NCI-H446 (cell line): ENCODE measurements at places on chromosomes 1 and 21.

DNA sequence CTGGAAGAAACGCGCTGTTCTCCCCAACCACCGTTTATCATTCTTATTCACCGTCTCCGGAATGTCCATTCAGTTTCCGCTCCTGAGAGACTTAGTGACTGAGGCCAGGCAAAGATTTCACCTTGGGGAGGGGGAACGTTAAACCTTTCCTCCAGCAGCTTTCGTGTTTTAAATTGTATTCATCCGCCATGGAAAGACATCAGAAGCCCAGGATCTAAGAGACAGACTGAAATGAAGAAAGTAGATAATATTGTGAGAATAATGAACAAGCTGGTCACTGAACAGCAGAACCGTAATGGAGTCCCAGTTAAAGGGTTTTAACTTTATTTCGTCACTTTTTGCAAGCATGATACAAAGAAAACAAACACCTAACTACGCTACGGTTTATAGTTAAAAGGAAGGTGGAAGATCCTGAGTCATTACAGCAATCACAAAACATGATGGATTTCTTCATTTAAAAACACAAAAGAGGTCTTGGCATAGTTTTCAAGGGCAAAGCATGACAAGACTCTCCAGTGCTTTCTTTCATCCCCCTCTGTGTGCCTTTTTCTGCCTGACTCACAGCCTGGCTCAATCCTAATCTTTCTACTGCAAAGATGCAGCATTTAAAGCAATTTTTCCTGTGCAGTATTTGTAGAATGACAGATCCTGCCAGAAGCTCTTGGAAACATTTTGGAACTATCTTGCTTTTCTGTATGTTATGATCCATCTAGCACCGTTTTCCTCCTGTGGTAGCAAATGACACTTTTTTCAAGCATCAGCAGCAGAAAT lies 722 bp upstream of the SLC19A2 start:
- DNase-seq, result peak; percentile 32

- DNase-seq, result peak; percentile 90
These were observed at the start of gene RC3H1 for GRCh38 chr1:174022080-174022975. Gene RC3H1 (minus strand): TSS chr1:174022357. CDS start chr1:173992985, 29,372 bp downstream.

GRCh38 chr1:32991819-32992488 lies 27.3 kb upstream of the RNF19B start:
- no peak for DNase-seq

DNA sequence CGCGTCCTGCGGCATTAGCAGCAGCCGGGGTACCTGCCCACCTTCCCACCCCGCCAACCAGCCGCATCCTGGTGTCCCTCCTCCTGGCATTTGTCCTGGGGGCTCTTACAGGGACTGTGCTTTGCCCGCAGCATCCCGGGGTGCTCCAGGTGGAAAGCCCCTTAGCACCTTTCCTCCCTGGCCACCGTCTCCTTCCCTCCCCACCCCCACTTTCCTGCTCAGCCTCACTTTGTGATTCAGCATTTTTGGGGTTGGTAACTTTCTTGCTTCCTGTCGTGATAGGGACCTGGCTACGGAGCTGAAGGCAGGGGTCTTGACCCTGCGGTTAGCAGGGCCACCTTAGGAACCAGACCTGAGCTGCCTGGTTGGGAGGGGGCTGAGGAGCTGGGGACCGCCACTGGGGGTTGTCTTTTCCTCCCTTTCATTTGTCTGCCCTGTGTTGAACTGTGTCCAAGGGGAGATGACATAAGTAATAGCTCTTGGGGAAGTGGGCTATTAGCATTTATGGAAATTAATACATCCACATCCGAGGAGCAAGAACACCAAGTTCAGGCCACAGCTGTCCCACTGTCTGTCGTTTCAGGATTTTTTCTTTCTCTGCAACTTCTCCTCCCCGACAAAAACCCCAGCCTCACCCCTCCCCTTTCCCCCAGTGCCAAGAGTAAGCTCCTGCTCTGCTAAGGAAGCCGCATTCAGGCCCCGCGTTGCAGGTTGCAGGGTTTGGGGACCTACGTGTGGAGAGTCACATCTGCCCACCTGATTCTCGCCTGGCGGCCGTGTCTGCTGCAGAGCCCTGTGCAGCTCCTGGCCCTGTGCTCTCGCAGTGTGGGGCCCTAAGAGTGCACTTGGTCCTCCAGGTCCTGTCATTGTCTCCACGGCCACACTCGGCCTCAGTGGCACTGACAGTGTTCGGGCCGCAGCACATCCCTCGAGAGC lies 1.6 kb upstream of the NPHP4 start:
- DNase-seq, result no peak

DNA sequence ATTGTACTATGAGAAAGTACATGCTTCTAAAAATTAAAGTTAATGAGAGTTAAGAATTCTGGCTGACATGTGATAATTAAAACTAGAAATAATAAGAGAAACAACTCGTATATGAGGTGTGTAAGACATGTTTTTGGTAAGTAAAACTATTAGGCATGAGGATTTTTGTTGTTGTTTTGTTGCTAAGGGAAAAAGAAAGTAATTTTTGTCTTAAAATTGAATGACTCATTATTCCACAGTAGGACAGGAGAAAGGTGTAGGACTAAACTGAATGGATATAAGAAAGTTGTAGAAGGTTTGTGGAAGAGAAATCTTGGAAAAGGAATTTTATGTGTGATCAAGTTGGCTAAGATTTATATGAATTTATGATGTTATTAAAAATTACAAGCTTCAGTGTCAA lies 54.8 kb downstream of the TBX19 start:
- no peak for DNase-seq

- no peak for DNase-seq
These were observed 77.4 kb downstream of the RUNX1 start for GRCh38 chr21:34971656-34972055.

- no peak for DNase-seq
These were observed 18.7 kb upstream of the ST3GAL3 start for GRCh38 chr1:43688594-43689000.

- no peak for DNase-seq
These were observed 33.4 kb upstream of the USH2A start for GRCh38 chr1:216456682-216457081.

GRCh38 chr1:111127923-111128643 lies 11.8 kb downstream of the DRAM2 start:
- DNase-seq, result no peak

- no peak for DNase-seq
These were observed 5.2 kb upstream of the DENND2D start for GRCh38 chr1:111205714-111206050.
